ENCODE measurements at places on chromosomes 7 and 10.

DNA sequence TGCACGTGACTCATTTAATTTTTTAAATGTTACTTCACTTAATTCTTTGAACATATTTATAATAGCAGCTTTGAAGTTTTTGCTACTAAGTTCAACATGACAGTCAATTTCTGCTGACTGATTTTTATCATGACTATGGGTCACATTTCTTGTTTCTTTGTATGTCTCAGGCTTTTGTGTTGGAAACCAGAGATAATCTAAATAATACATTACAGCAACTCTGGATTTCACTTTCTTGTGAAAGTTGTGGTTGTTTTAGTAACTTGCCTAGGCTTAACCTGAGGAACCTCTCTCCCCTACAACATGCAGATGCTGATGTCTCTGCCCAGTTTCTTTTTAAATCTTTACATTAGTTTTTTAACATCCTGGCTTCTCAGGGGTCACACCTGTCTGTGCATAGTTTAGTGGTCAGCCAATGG, 180.8 kb downstream of the CCDC71L start:
- no peak for DNase-seq

- DNase-seq = no peak
These were observed 66.0 kb downstream of the ENO4 start for GRCh38 chr10:116915340-116915739.

- no peak for DNase-seq
These were observed 32.7 kb upstream of the SH2B2 start for GRCh38 chr7:102253973-102254370.

- DNase-seq = no peak
These were observed 222.4 kb upstream of the ANKRD30A start for GRCh38 chr10:36903040-36903439.

DNA sequence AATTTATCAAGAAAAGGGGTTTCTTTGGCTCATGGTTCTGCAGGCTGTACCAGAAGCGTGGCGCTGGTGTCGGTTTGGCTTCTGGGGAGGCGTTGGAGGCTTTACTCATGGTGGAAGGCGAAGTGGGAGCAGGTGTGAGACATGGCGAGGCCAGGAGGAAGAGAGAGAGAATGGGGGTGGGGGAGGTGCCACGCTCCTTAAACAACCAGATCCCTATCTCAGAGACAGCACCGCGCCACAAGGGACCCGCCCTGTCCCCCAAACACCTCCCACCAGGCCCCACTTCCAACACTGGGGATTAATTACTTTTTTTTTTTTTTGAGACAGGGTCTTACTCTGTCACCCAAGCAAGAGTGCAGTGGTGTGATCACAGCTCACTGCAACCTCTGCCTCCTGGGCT, 18.0 kb upstream of the SH2B2 start:
- DNase-seq = no peak

DNA sequence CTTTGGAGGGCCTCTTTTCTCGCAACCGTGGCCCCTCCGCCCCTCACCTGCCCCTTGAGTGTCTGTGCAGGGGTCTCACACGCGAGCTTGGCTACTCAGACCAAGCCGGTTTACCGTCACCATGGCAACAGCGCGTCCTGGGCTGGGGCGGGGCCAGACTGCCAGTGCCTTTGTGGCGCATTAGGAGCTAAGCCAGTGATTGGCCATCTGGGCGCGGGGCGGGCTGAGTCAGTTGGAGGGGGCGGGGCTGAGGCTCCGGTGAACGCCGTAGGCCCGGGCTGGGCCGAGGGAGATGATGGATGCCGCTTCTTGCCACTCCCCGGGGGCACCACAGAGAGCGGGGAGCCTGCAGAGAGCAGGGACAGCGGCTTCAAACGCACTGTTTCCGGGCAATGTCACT, 48.7 kb upstream of the FXYD4 start:
- DNase-seq = peak; percentile 94

DNA sequence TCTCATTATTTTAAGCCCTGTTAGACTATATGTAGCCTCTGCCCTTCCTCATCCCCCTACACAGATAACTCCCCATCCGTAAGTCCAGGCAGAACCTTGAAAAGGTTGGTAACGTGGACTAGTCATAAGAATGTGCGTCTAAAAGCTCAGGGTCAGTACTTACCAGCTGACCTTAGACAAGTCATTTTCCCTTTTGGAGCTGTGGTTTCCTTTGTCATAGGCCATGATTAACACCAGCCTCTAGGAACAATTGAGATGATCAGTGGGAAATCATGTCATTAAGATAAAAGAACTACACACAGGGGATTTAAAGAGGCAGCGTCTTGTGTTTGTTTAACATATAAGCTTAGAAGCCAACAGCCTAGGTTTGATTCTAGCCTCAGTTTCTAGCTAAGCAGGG, 6.9 kb upstream of the UNC5B start:
- no peak for DNase-seq

DNA sequence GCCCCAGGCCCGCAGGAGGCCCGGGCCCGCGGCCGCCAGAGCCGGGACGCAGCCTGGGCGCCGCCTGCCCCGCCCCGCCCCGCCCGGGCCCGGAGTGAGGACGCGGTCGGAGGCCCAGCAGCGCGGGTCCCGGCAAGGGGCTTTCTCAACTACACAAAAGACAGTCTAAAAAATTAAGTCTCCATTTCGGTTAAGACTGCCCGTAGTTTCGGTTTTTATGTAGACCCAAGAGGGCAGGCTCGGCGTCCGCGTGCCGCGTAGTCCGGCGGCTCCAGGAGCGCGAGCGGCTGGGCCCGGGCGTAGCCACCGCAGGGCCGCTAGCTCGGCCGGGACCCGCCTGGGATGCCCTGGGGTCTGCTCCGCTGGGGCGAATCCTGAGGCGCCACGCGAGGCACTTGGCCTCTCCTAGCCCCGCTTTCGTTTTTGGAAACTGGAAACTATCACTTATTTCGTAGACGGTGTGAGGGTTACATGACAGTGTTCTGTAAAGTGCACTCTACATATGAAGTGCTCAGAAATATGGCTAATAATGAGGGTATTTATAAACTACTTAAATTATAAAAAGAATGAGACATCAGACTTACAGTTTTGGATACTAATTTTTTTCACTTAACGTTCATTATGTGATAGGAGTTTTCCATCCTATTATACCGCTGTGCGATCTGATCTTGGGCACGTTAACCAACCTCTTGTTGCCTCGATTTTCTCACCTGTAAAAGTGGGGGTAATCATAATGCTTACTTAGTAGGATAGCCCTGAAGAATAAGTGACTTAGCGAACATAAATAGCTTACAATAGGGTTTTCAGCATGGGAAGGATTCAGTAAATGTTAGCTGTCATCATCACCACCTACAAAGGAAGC, 573 bp downstream of the BLVRA start:
- DNase-seq = peak; percentile 65

DNA sequence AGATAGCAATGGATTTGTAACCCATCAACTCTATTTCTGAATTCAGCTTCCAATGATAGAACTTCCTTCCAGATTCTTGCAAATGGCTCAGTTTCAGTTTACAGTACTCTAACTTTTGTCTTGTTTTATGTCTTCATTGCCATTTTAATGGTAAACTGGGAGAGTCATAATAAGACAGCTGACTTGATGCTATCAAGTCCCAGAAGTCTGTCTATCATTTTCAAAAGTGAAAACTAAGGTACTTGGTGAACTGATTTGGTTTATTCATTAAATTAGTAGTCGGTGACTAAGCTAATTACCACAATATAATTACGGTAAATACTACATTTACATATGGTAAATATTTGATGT, 25.0 kb downstream of the RTKN2 start:
- DNase-seq = no peak

Data from activated CD8-positive, alpha-beta memory T cell treated with anti-CD3 and anti-CD28 coated beads, Interleukin-2, amount 10 ng/mL, durations not matched to agents 7 days and 5 days (primary cell).